ENCODE measurements at places on chromosomes 4 and X.

DNA sequence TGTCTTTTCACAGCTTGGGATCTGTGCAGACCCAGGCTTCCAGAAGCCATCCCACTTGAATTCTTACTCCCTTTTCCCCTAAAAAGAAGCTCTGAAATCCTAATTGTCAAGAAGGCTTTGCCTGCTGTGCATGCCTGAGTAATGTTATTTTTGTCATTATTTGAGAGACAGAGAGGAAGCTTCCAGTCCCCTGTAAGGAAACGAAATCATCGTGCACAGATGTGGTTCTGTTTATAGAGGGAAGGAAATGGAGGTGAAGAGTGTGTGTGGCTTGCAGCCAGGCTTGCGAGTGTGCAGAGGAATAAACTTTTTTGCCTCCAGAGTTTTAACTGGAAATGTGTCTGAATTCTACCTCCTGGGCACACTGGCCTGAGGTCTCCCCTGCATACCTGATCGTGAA is 70.2 kb downstream of the TBL1X start:
- no peak for DNase-seq

- no peak for DNase-seq
Observed at GRCh38 chr4:165207016-165207430, 338 bp upstream of the KLHL2 start.

GRCh38 chr4:79267671-79268070 is 58.2 kb downstream of the NAA11 start:
- DNase-seq = no peak

- no peak for DNase-seq
Observed at GRCh38 chr4:39455486-39455885, 3.2 kb downstream of the RPL9 start.

DNA sequence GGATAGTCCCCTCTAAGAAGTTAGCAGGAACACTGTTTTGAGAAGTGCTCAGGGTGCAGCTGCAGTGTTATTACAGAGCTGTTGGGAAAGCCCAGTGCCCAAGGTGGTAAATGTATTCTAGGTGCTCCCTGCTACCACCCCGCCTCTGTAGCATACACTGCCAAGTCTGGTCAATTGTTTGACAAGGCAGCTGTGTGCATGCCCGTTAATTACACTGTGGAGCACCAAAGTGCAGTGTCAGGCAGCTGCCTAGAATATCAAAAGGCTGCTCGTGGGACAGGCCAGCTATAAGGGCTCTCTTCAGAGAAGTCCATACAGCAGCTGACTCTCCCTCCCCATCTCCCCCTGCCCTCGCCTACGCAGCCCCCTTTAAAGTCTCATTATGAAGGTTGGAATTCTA is 99.9 kb upstream of the KLHL13 start:
- DNase-seq = no peak

DNA sequence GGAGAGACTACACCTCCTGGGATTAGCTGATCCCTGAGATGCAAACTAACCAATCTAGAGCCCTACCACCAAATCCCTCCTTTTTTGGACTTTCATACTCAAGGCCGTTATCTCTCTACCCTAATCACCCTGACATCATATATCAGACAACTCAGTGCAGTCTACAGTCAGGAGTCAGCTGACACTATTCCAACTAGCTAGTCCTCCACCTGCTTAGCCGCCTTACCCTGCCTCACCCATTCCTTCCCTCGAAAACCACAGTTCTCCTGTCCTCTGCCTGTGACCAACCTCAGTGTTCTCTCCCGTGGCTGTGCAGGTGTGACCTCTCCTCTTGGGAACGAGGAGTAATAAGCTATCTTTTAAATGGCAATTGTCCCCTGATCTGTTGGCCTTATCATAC is 1.8 kb upstream of the PPEF2 start:
- no peak for DNase-seq

- no peak for DNase-seq
Observed at GRCh38 chr4:16066586-16067128, 17.2 kb downstream of the PROM1 start.

GRCh38 chr4:116585246-116585645 is 500.1 kb downstream of the TRAM1L1 start:
- no peak for DNase-seq

- DNase-seq = no peak
Observed at GRCh38 chr4:131426023-131426758, 1722.9 kb upstream of the PCDH10 start.

GRCh38 chrX:46573892-46574773 is 568 bp downstream of the CHST7 start:
- DNase-seq = peak; percentile 43

DNA sequence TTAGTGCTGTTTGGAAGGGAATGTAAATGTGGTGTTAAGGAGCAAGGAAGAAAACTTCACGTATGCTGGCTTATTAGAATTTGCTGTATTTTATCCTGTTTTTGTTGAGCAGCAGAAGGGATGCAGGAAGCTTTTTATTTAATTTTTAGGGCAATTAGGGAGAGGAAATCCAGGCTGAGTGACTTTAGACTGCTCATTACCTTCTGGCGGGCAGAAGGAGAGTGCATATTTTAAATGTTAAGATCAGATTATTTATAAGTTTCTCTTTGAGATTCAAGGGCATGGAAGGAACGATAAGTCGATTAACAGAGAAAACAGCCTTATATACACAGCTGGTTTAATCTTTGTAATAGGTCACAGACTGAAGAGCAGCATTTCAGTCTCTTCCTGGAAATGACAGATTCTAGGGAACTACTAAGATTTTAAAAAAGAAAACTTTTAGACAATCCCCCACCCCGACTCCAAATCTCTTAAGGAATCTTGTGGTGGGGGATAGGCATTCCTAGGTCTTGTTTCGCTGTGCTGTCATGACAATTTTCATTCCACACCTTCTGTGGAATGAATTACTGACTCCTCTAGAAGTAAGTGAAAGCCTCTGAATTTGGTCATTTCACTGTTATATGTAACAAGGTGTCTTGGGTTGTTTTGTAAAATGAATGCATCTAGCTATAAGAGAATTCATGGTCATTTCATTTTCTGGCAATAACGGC is 402.5 kb downstream of the RAPGEF2 start:
- DNase-seq = no peak
